Mucosa of gallbladder (tissue), 1 donor: ENCODE measurements at places on chromosomes 2 and 18.

- DNase-seq = no peak
These were observed 265.8 kb downstream of the ALK start for GRCh38 chr2:29655391-29656086.

DNA sequence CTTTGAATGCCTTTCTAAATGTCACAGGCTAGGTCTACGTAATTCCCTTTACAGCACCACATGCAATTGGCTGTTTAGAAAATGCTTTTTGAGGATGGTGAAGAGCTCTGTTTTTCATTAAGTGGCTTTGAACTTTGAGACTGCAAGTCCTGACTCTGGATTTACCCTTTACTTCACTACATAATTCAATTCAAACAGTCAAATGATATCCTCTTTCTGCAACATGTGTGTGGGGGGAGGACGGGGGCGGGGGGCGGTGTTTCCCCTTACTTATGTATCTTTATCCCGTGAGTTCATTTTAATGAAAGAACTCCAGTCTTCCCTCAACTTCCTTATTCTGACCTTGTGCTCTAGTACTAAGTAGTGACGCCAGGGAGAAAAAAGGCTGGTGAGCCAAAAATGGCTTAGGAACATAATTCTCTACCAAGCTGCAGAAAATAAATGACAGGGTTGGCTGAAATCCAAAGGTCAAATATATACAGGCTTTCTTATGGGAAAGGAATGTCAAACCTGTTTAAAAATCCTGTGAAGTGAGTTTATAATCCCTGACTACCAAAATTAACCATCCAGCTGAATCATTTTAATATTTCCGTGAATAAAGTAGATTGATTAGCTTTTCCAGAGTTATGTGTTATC lies 119.6 kb downstream of the SLC8A1 start:
- DNase-seq = no peak

- peak; percentile 73 for DNase-seq
These were observed 44.5 kb downstream of the PKDCC start for GRCh38 chr2:42092084-42092996.

DNA sequence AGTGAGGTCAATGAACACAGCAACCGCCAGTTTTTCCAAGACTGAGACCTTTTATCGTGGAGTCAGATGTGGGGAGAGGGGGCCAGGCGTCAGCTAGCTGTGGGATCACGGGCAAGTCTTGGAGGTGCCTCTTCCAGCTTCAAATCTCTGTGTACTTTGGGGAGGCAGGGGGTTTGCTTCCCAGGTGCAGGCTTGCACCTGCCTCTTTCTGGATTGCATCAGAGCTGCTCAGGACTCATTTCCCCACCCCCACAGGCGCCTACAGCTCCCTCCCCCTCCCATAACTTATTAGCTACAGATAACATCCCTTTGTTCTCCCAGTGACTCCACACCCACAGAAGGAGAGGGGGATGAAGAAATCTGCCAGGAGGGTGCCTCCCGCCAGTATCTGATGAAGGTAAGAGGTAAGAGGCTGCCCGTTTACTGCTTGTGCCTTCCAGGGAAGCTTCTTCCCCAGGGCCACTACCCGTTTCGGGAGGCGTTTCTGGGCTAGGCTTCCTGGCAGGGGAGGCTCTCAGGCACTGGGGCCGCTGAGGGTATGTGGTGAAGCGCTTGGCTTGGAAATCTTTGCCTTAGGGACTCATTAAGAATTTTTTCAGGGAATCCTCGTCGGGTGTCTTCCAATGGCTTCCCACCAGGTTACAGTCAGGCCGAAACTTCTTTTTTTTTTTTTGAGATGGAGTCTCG lies 18.8 kb upstream of the MRPL33 start:
- DNase-seq = peak; percentile 61

DNA sequence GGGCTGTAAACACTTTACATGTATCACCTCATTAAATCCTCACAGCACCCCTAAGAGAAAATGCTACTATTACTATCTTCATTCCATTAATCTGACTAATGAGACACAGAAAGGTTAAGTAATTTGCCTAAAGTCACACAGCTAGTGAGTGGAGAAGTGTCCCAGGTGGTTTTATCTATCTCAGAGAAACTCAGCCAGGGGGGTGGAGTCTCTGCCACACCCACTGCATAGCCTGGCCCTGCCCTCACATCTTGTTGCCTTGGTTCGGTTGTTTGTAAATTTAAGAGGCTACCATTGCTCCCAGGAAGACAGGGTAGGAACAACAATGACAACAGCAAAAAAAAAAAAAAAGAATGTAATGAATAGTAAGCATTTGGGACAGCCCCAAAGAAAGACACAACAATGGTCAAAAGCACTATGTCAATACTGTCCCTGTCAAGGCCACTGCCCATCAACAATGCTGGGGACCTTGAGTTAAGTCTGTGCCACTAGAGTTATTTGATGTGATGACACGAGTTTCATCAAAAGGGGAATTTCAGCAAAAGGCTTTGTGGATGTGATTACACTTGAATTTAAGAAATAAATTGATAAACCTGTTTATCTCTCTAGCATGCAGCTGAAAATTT lies 17.5 kb downstream of the CYRIA start:
- DNase-seq = no peak

DNA sequence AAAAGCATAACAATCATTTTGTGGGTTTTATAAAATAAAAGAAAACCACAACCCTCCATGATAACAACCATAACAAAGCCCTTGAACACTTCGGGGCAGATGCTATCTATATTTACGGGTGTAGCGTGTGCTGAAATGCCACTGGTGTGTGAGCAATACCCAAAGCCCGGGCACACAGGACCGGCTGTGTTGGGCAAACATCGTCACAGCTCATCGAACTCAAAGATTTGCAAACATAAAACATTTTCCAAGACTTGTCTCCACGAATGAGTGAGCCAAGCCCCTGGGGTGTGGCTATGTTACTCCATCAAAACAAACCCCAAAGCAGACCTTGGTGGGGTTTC lies 290.2 kb downstream of the LPIN1 start:
- DNase-seq = no peak

- DNase-seq = no peak
These were observed 63.9 kb downstream of the PARD6G start for GRCh38 chr18:80183273-80184050.

DNA sequence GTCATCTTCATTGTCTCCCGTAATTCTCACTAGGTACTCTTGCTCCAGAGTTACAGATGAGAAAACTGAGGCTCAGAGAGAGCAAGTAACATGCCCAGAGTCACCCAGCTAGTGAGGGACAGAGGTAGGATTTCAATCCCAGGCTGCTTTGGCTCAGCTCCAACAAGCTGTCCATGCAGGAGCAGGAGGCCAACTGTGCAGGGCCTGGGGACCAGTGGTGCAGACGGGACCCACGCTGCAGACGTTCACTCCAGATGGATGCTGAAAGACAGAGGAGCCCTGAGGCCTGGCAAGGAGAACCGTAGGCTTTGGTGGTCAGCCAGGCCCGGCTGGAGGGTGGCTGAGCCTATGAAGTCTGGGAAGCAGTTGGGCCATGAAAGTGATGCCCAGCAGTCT lies 102.6 kb downstream of the MCFD2 start:
- no peak for DNase-seq

DNA sequence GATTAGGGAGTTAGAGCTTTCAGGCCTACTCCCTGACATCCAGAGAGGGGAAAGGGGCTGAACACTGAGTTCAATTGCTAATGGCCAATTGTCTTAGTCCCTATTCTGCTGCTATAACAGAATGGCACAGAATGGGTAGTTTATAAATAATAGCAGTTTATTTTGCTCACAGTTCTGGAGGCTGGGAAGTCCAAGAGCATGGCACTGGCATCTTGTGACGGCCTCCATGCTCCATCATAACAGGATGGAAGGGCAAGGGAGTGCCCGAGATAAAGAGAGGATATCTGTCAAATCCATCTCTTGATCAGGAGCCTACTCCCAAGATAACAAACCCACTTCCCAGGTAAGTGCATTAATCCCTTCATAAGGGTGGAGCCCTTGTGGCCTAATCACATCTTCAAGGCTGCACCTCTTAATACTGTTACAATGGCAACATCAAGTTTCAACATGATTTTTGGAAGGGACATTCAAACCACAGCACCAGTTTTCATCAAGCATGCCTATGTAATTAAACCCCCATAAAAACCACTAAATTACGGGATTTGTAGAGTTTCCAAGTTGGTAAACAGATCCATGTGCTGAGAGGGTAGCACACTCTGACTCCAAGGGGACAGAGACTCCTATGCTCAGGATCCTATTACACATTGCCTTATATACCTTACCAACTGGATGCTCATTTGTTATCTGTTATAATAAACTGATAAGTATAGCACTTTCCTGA lies 44.6 kb downstream of the BAZ2B start:
- DNase-seq = no peak

DNA sequence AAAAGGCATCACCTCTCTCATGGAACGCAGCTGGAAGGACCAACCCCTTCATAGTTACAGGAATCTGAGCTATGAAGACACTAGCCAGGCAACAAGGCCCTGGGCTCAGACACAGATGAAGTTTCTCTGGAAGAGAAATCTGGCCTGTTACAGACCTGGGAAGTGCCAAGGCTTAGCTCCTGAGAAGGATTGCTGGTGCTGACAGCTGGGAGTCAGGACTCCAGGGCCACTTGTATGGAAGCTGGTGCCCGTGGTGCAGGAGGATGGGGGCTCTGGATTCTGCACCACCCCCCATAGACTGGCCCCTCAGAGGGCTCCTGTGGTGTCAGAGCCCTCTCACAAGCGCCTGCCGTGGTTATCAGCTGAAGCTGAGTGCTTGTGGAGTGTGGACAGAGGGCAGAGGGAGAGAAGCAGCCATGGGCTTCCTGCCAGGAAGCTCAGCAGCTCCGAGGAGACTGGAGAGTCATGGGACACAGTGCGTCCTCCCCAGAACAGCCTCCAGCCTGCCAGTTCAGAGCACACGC lies 87.3 kb upstream of the LCLAT1 start:
- peak; percentile 62 for DNase-seq

DNA sequence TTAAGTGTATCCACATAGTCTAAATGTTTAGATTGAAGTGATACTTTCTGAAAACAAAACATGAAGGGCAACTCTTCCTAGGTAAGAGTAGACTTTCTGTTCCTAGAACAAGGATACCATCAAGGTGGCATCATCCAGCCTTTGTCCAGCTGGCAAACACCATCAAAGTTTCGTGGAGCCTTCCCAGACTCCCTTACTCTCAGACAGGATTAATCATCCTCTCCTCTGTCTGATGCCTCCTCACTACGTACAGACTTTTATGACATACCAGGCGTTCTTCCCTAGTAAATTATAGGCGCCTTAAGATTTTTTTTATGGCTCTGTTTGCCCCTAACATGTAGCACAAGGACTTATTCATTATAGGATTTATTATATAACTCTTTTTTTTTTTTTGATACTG lies 29.4 kb upstream of the ASNSD1 start:
- no peak for DNase-seq

DNA sequence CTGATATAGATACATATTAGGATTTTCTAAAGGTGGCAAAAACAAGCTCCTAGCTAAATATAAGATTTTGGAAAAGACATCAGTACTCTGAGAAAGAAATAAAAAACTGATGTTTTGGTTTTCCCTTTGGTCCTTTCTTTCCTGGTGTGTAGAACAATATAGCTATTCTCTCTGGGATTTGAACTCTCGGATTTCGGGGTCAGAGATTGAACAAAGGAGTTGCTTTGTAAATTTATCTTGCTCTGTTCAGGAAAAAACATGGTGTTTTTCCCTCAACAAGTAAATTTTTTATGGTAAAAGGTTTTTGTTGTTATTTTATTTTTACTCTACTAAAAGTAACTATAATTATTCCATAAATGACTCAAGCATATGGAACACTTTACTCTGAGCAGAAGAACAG lies 889.3 kb downstream of the ERBB4 start:
- DNase-seq = no peak

DNA sequence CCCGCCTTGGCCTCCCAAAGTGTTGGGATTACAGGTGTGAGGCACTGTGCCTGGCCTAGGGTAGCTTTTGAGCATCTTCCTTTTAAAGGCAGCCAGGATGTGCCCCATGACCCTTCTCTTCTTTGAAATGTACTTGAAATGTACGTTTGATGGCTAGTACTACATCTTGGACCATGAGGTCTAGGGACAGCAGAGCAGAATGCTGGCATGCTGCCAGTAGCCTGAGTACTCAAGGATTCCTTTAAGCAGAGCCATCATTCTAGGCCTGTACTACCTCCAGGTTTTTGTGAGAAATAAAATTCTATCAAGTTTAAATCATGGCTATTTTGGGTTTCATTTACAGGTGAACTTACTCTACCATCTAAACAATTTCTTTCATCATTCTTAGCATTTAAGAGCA lies 2.9 kb upstream of the EML6 start:
- DNase-seq = no peak

GRCh38 chr2:220782609-220783113 lies 789.4 kb downstream of the EPHA4 start:
- no peak for DNase-seq

DNA sequence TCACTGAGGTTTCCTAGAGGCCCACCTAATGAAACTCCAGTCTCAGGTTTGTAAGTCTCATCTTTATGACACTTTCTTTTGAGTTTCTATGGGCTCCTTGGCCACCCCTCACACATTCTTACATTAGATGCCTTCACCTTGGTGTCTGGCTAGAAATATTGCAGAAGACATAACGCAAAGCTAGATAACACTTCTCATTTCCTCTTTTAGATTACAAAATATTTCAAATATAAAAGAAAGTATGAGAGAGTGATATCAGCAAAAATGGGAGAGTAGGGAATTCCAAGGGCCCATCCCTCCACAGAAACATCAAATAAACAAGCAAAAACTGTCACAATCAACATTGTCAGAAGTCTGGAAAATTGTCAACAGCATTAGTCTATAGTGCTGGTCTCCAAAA lies 43.3 kb upstream of the ZCCHC2 start:
- no peak for DNase-seq

GRCh38 chr18:72235422-72235821 lies 308.7 kb downstream of the CBLN2 start:
- no peak for DNase-seq

GRCh38 chr2:165857876-165858275 lies 63.8 kb upstream of the GALNT3 start:
- DNase-seq = no peak

GRCh38 chr2:241992753-241993152 lies 123.2 kb downstream of the RTP5 start:
- DNase-seq = no peak

GRCh38 chr2:75087736-75088135 lies 111.6 kb downstream of the TACR1 start:
- DNase-seq = no peak

GRCh38 chr2:30341500-30342267 lies 105.4 kb upstream of the LCLAT1 start:
- DNase-seq = no peak
